Neural progenitor cell (in vitro differentiated cells): ENCODE measurements at places on chromosomes 3 and 15. TPM values are rescaled to one million over a fixed set of nuclear protein-coding genes. Genes with fewer than 3 reads are reported as not detected.

The IL17RD gene
- 26.1 and 33.6 TPM in 2 replicates for total RNA-seq

The CD80 gene
- 0.30 TPM in 1 of 2 replicates, not detected in the other for total RNA-seq

The NUP210 gene
- total RNA-seq, result 37.1 and 78.9 TPM in 2 replicates

The PDZRN3 gene
- total RNA-seq, result 3.4 and 4.3 TPM in 2 replicates

The SIDT1 gene
- not detected in 2 replicates for total RNA-seq

The SERPINI1 gene
- 8.9 and 9.0 TPM in 2 replicates for total RNA-seq

The UBA7 gene
- total RNA-seq, result 0.47 and 4.3 TPM in 2 replicates

The GOLGA6A gene
- total RNA-seq, result 0.04 and 0.59 TPM in 2 replicates

The INAFM2 gene
- total RNA-seq, result 11.5 and 18.2 TPM in 2 replicates

DNA sequence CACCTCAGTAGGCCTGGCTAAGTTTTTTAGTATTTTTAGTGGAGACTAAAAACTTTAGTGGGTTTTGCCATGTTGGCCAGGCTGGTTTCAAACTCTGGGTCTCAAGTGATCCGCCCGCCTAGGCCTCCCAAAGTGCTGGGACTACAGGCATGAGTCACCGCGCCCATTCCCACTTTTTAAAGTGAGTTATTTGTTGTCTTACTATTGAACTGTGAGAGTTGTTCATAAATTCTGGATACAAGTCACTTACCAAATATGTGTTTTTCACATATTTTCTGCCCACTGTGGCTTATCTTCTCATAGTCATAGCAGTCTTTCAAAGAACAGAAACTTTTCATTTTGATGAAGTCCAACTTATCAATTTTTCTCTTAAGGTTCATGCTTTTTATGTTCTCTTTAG is 29.9 kb upstream of the SPSB4 start:
- DNase-seq, result no peak

- no peak for DNase-seq
Measured at GRCh38 chr3:170494766-170495165, 76.1 kb downstream of the CLDN11 start.

DNA sequence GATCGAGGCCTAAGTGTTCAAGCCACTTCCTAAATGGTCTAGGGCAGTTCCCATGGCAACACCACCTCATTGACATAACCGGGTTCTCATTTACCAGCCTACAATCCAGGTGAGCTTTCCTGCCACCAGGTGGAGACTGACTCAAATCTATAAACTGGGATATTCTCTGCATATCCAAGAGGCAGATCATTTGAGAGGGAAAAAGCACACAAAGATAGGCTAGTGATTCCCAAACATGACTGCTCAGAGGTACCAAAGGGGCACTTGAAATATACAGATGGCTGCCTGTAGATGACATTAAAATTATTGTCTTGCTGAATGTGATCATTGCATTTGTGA is 141.3 kb upstream of the PROK2 start:
- peak; percentile 44 for DNase-seq

GRCh38 chr3:53380306-53380705 is 33.0 kb upstream of the DCP1A start:
- no peak for DNase-seq

- peak; percentile 54 for DNase-seq
Measured at GRCh38 chr3:13042127-13042701, 31.0 kb downstream of the IQSEC1 start.

DNA sequence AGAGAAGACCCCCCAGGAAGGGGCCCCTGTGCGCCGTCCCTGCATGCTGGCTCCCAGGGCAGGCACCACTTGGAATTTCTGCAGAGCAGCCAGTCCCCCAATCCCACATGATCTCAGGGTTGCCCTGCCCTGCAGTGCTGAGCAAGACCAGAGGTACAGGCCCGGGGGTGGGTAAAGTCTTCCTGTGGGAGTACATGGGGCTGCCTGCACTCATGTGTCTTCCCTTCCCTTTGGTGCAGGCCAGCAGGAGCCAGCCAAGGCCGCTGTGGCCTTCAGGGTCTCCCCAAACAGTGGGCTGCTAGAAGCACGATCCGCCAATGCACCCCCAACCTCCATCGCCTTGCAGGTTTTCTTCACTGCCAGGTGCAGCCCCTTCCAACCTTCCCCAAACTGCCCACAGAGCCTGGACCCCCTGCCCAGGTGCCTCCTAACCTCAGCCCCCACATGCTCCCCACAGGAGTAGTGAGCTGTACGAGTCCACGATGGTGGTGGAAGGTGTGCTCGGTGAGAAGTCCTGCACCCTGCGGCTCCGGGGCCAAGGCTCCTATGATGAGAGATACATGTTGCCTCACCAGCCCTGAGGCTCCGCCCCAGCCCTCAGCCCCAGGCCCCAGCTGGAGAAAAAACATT is 15.0 kb downstream of the ACAA1 start:
- DNase-seq, result no peak

GRCh38 chr3:143201870-143202752 is 82.5 kb downstream of the CHST2 start:
- DNase-seq, result no peak

GRCh38 chr3:119723022-119723421 is 20.2 kb downstream of the CFAP91 start:
- DNase-seq, result no peak

DNA sequence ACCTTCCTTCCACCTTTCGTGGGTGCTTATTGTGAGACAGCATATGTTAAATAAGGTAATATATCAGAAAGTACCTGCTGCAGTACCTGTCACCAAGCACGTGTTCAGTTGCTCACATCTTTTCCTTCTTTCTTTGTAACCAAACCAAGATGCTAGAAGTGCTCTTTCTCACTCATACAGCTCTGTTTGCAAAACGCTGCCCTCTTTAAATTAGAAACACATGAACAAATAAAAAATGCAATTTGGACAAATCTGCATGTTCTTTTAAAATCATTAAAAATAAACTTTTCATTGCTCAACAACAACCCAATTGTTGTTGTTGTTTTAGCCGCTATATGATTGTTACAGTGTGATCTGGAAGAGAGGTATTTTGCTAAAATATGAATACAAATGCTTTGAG is 193.5 kb upstream of the ZBTB20 start:
- DNase-seq, result no peak

- DNase-seq, result no peak
Measured at GRCh38 chr15:68504681-68505170, 72.8 kb upstream of the ITGA11 start.

- DNase-seq, result no peak
Measured at GRCh38 chr3:148951599-148952361, 39.6 kb upstream of the GYG1 start.

- DNase-seq, result no peak
Measured at GRCh38 chr15:32705446-32705845, 12.4 kb upstream of the GREM1 start.

DNA sequence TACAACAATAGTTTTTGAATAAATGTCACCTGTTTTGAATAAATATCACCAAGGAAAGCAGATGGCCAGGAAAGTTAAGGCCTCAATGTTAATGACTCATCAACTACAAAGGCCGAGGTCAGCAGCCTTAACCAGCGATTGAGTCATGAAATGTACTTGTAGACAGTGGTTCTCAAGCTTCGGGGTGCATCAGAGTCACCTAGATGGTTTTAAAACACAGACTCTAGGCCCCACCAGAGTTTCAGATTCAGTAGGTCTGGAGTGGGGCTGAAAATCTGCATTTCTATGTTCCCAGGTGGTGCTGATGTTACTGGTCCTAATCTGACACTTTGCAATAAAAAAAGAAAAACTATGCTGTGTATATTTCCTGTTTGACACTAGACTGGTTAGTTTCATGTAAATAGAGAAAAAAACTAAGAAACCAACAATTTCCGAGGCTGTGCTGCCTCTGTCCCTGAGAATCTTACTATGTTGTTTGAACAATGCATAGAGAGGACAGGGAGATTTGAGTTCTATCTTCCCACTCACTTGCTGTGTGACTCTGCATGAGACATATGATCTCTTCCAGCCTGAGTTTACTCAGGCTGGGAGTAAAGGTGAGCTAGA is 9.8 kb downstream of the RAB27A start:
- no peak for DNase-seq

GRCh38 chr3:176663387-176663786 is 533.9 kb downstream of the TBL1XR1 start:
- peak; percentile 10 for DNase-seq

- DNase-seq, result no peak
Measured at GRCh38 chr3:108136561-108137459, 46.0 kb upstream of the CD47 start.

GRCh38 chr15:90603893-90604292 is 74.2 kb downstream of the CRTC3 start:
- no peak for DNase-seq
